Activated T-helper 1 cell treated with anti-CD3 and anti-CD28 coated beads, Interleukin-2, amount 50 U/mL, for 16 hours (primary cell): ENCODE measurements at places on chromosomes 6 and 20.

- no peak for DNase-seq
Measured at GRCh38 chr6:116625872-116626271, 9.6 kb downstream of the RSPH4A start.

DNA sequence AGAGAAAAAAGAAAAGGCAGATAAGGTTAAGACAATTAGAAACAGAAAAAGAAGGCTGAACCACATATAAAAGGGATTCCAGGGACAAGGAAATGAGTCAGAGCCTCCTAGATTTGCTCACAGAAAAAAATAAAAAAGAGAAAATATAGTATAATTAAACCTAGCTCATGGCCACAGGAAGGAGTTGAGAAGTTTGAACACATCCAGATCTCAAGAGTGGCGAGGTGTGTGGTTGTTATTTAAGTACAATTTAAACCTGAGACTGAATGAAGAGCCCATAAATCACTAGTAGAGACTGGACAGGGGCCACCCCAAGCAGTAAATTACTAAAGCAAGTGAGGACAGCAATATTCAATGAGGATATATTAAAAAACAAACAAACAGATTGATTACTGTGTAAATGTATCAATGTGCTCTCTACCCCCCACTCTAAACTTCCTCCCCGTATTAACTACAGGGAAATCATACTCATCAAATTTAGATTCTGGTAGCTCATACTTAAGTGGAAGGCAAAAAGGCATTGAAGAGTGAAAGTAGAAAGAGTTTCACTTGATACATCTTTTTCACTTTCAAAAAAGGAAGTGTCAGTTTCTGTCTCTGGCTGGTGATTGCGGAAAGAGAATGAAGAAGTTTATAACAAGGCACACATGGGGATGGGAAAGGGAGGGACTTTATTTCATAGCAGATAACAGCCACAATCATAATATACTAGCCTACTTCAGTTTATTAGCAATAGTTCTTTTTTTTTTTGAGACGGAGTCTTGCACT is 49.3 kb upstream of the SCAF8 start:
- no peak for DNase-seq

DNA sequence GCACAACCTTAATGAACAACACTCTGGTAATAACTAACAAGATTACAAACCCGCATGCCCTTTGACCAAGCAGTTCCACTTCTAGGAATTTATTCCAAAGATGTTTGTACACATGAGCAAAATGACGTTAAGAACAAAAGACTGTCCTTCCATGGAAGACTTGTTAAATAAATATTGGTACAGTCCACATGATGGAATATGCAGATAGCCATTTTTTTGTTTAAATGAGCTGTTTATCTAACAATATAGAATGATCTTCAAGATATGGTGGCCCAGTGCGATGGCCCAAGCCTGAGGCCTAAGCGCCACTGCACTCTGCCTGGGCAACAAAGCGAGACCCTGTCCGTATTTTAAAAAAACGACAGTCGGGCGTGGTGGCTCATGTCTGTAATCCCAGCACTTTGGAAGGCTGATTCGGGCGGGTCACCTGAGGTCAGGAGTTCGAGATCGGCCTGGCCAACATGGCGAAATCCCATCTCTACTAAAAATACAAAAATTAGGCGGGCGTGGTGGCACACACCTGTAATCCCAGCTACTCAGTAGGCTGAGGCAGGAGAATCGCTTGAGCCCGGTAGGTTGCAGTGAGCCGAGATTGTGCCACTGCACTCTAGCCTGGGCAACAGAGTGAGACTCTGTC is 7.4 kb upstream of the AHCY start:
- DNase-seq: no peak

- no peak for DNase-seq
Measured at GRCh38 chr20:2729791-2730190, 37.2 kb downstream of the EBF4 start.

DNA sequence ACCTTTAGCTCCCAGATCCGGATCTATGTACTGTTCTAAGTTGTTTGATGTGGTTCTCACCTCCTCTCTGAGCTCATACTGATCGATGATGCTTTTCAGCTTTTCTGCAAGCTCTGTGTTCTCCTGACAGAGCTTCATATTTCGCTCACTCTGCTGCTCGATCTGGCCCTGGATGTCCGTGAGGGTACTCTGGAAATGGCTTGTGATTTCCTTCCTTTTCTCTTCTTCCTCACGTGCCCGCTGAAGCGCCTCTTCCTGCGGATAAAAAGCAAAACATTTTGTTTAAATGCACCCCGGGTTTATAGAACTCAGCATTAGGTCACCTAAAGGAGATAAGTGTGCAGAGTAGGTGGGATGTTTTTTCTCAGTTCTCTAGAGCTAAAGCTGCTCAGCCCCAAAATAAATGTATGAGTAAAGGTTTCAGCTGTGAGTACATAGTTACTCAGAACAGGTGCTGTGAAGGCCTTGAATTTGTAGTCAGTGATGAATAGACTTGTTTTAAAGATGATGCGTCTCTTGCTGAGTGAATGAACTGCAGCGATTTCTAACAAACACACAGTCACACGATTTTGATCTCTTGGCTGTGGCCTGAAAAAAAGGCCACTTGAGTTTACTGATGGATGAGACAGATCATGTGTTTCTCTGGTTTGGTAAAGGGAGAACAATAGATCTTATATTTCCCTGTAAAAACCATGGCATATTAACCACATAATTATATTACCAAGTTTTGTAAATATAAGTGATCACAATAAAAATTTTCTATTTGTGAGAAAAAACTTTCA is 29.1 kb downstream of the TXLNB start:
- DNase-seq: no peak

- no peak for DNase-seq
Measured at GRCh38 chr6:52346503-52346902, 15.4 kb upstream of the PAQR8 start.

GRCh38 chr6:135887069-135887468 is 35.6 kb downstream of the PDE7B start:
- no peak for DNase-seq

- DNase-seq: no peak
Measured at GRCh38 chr20:54573838-54574237, 98.4 kb downstream of the DOK5 start.

- DNase-seq: no peak
Measured at GRCh38 chr20:48621376-48622078, 206.3 kb downstream of the PREX1 start.

DNA sequence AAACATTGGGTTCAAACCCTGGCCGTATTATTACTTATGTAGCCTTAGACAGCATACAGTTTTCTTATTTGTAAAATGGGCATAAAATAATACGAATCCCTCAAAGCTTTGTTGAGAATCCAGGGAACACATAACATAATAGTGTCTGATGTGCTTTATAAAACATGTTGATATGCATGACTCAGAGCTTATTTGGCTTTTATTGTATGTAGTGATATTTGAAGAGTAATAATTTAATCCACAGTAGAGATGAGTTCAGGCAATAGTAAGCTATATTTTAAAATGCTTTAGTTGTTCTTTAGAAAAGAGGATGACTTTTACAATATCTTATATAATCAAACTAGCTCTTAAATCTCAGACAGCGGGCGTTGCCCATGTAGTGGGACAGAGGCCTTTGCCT is 176.4 kb downstream of the SIM1 start:
- no peak for DNase-seq

- DNase-seq: no peak
Measured at GRCh38 chr6:42338744-42339222, 112.9 kb downstream of the TRERF1 start.

GRCh38 chr6:119865466-119866350 is 516.1 kb upstream of the MAN1A1 start:
- no peak for DNase-seq

DNA sequence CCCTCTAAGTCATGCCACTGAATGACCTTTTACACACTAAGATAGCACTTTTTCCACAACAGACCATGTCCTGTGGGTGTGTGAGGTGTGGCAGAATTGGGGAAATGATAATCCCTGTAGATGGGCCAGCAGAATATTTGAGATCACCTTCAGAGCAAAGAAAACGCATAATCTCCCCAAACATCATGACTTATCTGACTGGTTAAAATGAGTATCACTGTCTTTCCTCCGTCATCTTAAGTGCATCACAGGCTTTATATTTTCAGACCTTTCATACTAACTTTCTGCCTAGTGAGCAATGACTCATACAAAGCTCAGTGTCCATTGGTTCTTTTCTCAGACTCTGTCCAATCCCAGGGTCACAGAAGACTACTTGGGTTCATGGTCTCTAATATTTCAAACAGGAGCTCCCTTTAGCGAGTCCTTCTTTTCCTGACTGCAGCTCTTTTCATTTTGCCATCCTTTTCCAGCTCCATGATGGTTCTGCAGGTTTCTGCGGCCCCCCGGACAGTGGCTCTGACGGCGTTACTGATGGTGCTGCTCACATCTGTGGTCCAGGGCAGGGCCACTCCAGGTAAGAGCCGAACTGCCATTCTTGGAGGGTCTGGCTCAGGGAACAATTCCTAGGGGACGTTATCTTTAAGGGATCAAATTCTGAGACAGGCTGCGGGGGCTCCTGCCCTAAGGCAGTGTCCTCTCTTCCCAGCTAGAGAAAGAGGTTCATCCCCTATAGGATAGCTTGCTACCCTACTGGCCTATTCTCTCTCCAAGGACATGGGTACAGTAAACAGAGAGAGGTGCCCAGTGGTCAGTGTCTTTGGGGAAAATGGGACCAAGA is at the start of gene HLA-DPB1:
Gene HLA-DPB1, plus strand, starts transcription at position 423 of the 838 bp plus-strand sequence. Its CDS starts 52 bp downstream, at position 475.
- no peak for DNase-seq

DNA sequence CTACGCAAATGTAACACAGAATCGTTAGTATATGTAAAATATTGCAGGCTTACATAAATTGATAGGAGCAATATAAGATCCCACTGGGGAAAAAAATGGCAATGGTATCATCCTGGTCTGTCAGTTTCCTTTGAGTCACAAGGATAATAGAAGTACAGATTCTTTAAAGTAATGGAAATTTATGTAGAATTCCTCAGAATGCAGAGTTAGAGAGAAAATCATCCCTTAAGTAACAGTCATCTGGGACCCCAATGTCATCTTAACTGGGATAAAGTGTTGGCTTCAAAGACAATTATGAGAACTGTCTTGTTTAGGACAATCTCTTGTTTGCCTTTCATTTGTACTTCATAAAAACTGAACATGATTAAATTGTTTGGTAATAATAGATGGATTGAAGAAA is 34.5 kb upstream of the PDE7B start:
- no peak for DNase-seq

DNA sequence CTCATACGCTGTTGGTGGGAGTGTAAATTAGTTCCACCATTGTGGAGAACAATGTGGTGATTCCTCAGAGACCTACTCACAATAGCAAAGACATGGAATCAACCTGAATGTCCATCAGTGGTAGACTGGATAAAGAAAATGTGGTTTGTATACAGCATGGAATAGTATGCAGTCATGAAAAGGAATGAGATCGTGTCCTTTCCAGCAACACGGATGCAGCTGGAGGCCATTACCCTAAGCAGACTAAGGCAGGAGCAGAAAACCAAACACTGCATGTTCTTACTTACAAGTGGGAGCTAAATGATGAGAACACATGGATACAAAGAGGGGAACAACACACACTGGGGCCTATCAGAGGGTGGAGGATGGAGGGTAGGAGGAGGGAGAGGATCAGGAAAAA is 54.6 kb downstream of the SYNJ2 start:
- DNase-seq: no peak

GRCh38 chr20:24560571-24561491 is 91.4 kb downstream of the SYNDIG1 start:
- no peak for DNase-seq

DNA sequence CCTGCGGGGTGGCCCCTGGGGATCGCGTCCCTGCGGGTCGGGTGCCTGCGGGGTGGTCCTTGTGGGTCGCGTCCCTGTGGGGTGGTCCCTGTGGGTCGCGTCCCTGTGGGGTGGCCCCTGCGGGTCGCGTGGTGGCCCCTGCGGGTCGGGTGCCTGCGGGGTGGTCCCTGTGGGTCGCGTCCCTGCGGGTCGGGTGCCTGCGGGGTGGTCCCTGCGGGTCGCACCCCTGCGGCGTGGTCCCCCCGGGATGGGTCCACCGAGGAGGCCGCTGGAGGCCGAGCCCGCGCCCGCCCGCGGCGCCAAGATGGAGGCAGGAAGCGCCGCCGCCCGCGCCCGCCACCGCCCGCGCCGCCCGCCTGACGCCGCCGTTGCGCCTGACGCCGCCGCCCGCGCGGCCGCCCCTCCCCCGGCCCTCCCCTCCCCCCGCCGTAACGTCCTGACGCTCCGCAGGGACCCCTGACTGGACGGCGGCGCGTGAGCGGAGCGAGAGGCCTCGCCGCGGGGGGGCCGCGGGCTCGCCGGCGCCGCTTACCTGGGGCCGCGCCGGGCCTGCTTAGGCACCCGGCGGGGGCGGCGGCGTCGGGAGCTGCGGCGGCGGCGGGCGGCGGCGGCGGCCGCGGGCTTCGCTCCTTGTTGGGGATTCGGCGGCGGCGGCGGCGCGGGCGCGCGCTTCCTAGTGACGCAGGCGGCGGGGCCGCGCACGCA is at the start of gene GMEB2:
Gene GMEB2, minus strand, starts transcription at position 678 of the 705 bp plus-strand sequence. CDS start 7,704 bp downstream, outside the sequence.
- peak; percentile 49 for DNase-seq

DNA sequence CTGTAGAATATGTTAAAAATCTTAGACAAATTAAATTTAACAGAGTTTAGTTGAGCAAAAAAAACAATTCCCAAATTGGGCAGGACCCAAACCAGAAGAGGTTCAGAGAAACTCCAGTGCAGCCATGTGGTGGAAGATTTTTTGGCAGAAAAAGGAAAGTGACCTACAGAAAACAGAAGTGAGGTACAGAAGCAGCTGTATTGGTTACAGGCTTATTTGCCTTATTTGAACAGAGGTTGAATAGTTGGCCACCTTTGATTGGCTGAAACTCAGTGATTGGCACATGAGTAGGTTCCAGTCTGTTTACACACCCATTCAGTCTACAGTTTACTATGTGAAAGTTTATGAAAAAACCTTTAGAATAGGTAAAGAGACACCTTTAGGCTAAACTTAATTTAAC is 110.9 kb upstream of the LAMP5 start:
- DNase-seq: no peak

DNA sequence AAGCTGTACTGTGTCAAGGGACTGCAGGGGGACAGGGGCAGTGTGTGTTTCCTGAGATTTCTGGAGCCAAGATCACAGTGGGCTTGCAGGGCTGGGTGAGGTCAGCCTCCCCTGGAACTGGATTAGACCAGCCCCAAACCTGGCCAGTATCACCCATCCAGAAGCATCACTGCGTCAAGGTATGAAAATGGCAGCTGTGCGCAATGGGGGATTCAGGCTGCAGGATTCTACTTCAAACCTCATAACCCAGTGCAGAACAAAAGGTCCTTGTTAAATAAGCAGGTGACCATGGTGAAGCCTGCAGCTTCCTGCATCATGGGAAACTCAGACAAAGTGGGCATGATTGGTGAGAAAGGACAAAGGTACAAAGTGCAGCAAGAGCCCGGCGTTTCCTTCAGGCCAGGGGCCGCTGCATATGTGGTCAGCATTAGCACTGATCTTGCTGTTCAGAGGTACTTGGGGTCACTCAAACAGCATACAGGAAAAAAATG is 33.4 kb downstream of the TRAF3IP2 start:
- DNase-seq: no peak

DNA sequence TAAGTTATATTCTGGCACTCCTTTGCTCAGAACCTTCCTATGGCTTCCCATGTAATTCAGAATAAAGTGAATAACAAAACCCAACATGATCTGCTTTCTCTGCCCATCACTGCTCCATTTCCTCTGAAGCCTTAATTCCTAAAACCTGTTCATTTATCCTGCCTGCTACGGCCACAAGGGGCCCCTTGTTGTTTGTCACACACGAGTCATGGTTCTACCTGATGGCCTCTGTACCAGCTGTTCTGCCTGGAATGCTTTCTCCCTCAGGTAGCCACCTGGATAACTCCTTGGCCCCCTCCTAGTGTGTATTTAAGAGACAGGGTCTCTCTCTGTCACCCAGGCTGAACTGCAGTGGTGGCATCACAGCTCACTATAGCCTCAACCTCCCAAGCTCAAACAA is 26.8 kb downstream of the ERGIC3 start:
- no peak for DNase-seq
